Heart left ventricle (tissue), 16 donors: ENCODE measurements at places on chromosomes 7 and 10. TPM values are rescaled to one million over a fixed set of nuclear protein-coding genes. Genes with fewer than 3 reads are reported as not detected.
A peak's percentile ranks its signal among the peaks of the same experiment; 100 is the strongest.

GRCh38 chr7:48090095-48090805 is 1.2 kb downstream of the UPP1 start:
- H3K36me3 ChIP-seq = no peaks in the 10 kb centered on the region
- H3K27ac ChIP-seq = peak overlapping the region; percentile 91
- peak overlapping the region; percentile 92 for H3K4me3 ChIP-seq
- peak; percentile 50 for DNase-seq
- no peaks in the 10 kb centered on the region for H3K27me3 ChIP-seq

GRCh38 chr10:94496010-94496409 is 49.6 kb upstream of the HELLS start:
- H3K4me1 ChIP-seq = peaks cover 7% of the 10 kb centered on the region
- no peak overlapping the region for H3K27ac ChIP-seq
- DNase-seq = no peak
- H3K36me3 ChIP-seq = no peaks in the 10 kb centered on the region

Gene ACBD5
- total RNA-seq = 86.0 TPM

Gene EPO
- not detected for total RNA-seq

Gene UCN3
- total RNA-seq = not detected

Gene CBX3
- 59.9 TPM for total RNA-seq

DNA sequence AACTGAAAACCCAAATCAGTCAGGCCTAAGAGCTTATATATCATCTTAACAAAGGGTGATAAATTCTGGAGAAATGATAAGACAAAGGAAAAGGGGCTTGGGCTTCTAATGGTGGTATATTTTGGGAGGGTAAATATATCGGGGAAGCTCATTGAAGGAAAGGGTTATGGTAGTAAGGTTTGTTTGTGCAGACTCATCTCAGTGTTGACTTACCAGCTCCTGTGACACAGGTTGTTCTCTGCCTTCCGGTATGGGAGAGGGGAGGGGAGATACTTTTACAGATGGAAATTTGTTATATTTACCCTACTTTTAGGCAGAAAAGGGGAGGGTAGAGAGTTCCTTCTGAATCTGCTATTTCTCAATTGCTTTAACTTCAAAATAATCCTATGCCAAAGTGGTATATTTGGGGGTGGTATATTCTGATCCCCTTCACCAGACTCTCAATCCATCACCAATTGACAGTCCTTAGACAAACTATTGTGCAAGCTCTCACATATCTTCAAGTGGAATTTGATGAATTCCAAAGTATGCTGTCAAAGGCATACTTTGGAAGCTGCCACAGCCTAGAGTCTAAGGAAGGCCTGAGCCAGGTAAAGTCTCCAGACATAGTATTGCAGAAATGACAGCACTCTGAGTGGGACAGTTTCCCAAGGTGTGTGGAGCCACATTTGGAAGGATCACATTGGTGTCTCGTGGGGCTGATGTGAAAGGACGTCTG is 13.3 kb upstream of the PAPSS2 start:
- no peaks in the 10 kb centered on the region for H3K27me3 ChIP-seq
- H3K4me1 ChIP-seq = no peaks in the 10 kb centered on the region
- H3K36me3 ChIP-seq = no peaks in the 10 kb centered on the region
- H3K4me3 ChIP-seq = no peak overlapping the region
- no peak overlapping the region for H3K27ac ChIP-seq

Gene INA
- total RNA-seq = 0.08 TPM

DNA sequence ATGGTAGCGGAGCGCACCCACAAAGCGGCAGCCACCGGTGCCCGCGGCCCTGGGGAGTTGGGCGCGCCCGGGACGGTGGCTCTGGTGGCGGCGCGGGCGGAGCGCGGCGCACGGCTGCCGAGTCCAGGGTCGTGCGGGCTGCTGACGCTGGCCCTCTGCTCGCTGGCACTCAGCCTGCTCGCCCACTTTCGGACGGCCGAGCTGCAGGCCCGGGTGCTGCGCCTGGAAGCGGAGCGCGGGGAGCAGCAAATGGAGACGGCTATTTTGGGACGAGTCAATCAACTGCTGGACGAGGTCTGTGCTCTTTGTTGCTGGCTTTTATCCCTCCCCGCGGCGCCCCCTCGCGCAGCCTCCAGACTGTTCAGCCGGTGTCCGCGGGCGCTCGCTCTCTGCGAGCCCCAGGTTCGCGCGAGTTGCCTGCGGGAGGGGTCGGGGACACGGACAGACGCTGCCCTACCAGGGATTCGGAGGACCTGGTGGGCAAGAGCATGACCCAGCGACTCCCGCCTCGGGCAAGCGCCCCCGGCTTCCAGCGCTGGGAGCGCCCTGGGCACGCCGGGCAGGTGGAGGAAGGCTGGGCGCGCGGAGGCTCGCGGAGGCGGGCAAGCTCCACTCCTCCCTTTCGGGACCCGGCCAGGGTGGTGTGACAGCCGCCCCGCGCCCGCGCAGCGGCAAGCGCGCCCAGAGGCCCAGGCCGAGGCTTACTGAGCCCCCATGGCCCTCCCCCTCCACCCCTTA is 887 bp downstream of the COL13A1 start:
- DNase-seq = no peak
- peak overlapping the region; percentile 46 for H3K27ac ChIP-seq
- peak overlapping the region; percentile 67 for H3K4me3 ChIP-seq
- H3K36me3 ChIP-seq = no peaks in the 10 kb centered on the region

GRCh38 chr7:31007634-31008033 is 43.9 kb downstream of the GHRHR start:
- no peaks in the 10 kb centered on the region for H3K36me3 ChIP-seq
- no peaks in the 10 kb centered on the region for H3K4me1 ChIP-seq
- peaks cover 3% of the 10 kb centered on the region for H3K27me3 ChIP-seq
- DNase-seq = no peak
- H3K27ac ChIP-seq = no peak overlapping the region
- no peak overlapping the region for H3K4me3 ChIP-seq

- no peaks in the 10 kb centered on the region for H3K27me3 ChIP-seq
- H3K27ac ChIP-seq = no peak overlapping the region
- H3K4me3 ChIP-seq = no peak overlapping the region
- no peaks in the 10 kb centered on the region for H3K36me3 ChIP-seq
- H3K4me1 ChIP-seq = no peaks in the 10 kb centered on the region
These were observed 218.7 kb downstream of the ABCA13 start for GRCh38 chr7:48389977-48390376.

DNA sequence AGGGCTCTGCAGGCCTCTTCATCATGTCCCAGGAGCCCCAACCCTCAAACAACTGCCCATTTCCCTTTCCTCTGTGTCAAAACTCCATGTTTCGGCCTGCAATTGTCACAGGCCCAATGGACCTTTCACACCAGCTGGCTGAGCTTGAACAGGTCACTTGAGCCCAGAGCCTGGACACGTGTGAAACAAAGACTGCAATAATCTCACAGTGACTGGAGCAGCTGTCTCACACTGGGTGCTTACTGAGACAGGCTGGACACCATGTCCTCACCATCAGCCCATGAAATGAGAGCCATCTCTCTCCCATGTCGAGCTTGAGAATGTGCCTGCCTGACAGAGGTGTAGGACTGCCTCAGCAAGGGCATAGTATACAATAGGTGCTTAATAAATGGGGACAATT is 19.5 kb upstream of the EIF5AL1 start:
- no peaks in the 10 kb centered on the region for H3K36me3 ChIP-seq
- DNase-seq = no peak
- H3K27ac ChIP-seq = no peak overlapping the region
- H3K4me3 ChIP-seq = no peak overlapping the region
- H3K27me3 ChIP-seq = no peaks in the 10 kb centered on the region

DNA sequence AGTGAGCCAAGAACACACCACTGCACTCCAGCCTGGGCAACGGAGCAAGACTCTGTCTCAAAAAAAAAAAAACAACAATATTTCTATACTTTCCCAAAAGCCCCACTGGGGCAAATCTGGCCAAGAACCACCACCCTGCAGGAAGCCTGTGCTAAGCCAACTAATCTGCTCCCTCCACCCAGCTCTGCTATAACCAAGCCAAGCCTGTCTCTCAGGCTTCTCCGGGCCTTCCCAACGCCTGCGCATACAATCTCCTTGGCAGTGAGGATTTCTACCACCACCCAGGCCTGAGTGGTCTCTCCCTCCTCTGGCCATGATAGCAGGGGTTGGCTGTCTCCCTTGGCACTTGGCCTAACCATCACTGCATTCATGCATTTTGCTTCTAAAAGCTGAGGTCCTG is 14.2 kb downstream of the DDX56 start:
- no peak overlapping the region for H3K4me3 ChIP-seq
- no peak overlapping the region for H3K27ac ChIP-seq
- no peaks in the 10 kb centered on the region for H3K4me1 ChIP-seq
- peaks cover 2% of the 10 kb centered on the region for H3K36me3 ChIP-seq
- no peak for DNase-seq

DNA sequence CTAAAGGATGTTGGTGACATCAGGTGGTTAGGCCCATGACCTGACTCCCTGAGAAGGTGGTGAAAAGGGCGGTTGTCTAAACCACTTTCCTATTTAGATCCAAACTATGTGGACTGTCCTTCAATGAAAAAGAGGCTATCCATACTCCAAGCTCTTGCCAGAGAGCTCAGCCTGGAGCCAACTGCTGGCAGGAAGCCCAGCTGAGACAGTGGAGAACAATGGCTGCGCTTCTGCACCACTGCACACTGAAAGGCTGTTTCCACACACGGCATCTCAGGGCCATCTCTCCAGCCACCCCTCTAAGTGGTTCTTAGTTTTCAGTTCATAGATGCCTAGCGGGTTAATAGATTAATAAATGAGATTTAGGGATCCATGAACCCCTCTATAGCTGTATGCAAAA is 488.8 kb upstream of the ZMIZ1 start:
- no peaks in the 10 kb centered on the region for H3K27me3 ChIP-seq
- H3K4me3 ChIP-seq = no peak overlapping the region
- no peak overlapping the region for H3K27ac ChIP-seq
- peaks cover 26% of the 10 kb centered on the region for H3K4me1 ChIP-seq

GRCh38 chr10:98391578-98391991 is 23.4 kb downstream of the PYROXD2 start:
- no peaks in the 10 kb centered on the region for H3K4me1 ChIP-seq
- H3K4me3 ChIP-seq = no peak overlapping the region
- peak; percentile 69 for DNase-seq
- no peaks in the 10 kb centered on the region for H3K27me3 ChIP-seq
- peaks cover 29% of the 10 kb centered on the region for H3K36me3 ChIP-seq

DNA sequence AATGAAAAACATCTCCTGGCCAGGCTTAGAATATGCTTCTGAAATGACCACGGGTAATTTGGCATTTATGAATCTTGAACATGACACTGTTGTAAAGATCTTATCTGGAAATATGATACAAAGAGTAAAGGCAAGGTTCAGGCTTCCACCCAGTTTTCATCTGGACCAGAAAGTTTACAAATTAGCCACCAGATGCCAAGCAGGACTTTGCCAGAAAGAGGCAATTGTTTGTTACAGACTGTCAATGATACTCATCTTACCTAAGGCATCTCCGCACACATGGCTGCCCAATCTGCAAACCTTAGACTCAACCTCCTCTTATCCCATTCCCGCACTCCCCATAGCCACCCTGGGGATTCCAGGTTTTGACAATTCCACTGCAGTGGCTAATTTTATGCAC is 795.3 kb downstream of the TYW1 start:
- no peak overlapping the region for H3K27ac ChIP-seq
- DNase-seq = no peak
- no peaks in the 10 kb centered on the region for H3K36me3 ChIP-seq
- H3K4me3 ChIP-seq = no peak overlapping the region
- peaks cover 28% of the 10 kb centered on the region for H3K27me3 ChIP-seq
- H3K4me1 ChIP-seq = no peaks in the 10 kb centered on the region

DNA sequence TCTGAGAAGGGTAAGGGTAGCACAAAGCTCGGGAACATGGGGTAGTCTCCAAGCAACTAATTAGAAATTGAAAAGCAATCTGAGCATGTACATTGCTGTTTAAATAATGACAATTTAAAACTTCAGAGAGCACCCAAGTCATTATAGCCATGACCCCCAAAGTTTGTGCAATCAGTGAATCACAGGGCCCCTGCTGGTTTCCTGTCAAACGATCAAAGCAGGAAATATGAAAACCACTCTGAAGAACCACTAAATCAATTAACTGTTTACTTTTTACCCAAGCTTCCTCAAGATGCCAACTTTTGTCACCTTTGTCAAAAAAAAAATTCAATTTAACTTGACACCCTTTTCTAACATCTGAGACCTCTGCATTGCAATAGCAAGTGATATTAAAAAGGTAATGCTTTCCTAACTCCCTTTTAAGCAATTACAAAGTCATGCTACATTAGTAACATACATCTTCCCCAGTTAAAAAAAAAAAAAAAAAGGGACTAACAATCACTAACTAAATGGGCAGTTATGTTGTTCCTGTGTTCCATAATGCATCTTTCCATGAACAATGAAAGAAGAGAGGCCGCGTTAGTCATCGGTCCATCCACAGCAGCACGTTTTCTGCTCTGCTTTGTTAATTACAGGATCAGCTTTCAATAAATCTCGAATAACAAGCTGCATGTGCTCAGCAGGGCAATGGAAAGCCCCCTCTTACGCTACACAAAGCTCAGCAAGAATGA is 80.6 kb downstream of the ETV1 start:
- H3K36me3 ChIP-seq = peaks cover 8% of the 10 kb centered on the region
- no peak for DNase-seq
- H3K27me3 ChIP-seq = no peaks in the 10 kb centered on the region

Gene LLCFC1
- total RNA-seq = not detected

Gene MYL10
- not detected for total RNA-seq

DNA sequence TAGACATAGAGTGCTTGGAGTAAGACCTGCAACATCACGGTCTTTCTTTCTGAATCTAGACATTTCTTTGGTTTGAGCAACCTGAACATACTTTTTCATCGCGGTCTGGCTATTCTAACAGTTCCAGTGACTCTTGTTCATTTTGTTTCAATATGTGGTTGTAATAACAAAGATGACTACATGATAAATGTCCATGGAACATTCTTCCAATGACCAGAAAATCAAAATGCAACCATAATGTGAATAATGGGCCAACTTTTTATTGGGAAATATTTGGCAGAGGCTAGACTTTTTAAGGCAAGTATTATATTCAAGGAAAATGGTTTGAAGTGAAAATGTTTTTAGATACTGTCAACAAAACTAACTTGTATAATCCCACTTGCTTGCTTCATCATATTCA is 282.5 kb downstream of the INHBA start:
- no peaks in the 10 kb centered on the region for H3K36me3 ChIP-seq
- H3K27ac ChIP-seq = no peak overlapping the region

DNA sequence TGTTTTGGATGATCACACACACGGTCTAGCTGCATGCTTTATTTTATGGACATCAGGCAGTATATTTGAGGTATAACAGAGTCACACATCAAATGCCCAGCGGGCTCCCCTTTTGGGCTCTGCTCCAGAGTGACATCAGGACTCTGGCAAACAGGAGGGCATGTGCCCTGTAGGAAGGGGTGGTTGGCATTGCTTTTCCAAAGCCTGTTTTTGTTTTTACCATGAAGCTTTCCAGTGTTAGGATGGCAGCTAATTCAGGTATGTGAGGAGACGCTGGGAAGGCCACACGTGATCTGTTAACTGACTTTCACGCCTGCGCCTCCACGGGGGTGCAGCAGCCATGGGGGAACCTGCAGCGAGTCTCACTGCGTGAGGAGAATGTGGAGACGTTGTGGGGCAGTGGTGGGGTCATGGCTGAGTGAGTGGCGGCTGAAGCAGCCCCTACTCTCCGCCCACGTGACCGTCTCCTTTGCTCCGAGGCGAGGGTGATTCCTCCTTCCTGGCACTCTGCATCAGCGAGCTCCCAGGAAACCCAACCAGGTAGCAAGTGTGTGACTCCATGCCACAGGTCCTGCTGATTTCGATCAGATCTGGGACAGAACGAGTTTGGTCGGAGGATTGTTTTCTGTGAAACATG is 117.7 kb downstream of the ANKRD61 start:
- peaks cover 100% of the 10 kb centered on the region for H3K36me3 ChIP-seq
- DNase-seq = no peak
- no peak overlapping the region for H3K27ac ChIP-seq
- no peaks in the 10 kb centered on the region for H3K27me3 ChIP-seq
- no peak overlapping the region for H3K4me3 ChIP-seq
